ENCODE measurements at places on chromosomes 7 and 10.

GRCh38 chr10:28077889-28078288, 79.0 kb upstream of the ODAD2 start:
- no peak for DNase-seq

DNA sequence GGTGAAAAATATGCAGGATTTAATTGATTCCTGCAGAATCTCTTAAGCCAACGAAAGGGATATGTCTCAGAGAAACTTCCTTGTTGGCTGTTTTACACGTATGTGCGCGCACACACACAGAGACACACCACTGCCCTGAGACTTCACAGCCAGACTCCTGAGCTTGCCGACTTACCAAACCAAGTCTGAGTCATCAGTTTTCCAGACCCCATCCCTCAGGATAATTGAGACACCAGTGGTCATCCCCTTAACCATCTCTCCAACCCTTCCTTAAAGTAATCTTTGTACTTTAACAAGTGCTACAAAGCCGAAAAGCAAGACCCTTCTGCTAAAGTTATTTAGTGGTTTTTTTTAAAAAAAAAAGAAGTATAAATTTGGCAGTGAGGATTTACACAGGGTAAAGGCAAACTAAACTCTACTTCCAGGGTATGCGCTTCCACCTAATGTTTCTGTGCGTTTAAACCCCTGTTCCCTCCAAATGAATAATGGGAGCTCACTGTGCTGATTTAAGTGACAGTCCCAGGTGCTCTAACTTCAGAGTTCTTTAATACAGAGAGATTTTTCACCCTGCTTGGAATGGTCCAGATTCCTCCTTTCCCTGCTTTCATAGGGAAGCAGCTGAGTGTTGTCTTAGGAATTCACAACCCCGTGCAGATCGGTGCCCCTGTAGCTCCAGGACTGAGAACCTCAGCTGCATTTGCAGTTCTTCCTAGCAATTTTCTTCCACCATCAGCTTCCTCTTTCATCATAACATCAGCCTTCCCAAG, 198.5 kb downstream of the INHBA start:
- DNase-seq: no peak

DNA sequence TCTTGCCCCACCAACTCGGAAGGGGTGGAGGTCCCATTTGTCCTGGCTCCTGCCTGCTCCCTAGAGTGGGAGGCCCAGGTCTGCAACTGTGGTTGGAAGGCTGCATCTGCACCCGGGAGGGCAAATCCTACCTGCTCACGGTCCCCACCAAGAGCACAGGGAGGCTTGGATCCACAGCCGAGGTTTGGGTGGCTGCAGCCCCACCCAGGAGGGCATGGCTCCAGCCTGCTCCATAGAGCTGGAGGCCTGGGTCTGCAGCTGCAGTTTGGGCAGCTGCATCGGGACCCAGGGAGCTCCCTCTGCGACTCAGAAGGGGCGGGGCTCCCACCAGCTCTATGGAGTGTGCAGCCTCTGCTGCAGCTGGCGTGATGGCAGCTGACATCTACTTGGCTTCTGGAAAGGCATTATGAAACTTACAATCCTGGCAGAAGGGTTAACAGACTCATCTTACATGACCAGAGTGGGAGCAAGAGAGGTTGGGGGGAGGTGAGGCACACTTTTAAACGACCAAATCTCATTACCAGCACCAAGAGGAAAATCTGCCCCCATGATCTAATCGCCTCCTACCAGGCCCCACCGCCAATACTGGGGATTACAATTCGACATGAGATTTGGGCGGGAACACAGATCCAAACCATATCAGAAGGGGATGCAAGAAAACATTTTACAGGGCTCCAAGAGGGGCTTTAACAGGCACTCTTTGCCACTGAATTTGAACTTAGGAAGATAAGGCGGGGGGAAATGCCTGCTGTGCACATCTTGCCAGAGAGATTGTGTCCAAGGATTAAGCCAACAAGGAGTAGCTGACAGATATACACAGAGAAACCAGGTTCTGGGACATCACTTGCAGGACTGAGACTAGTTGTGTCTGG, 8.2 kb upstream of the BLVRA start:
- DNase-seq: no peak

- DNase-seq: no peak
Measured at GRCh38 chr10:112960151-112960681, 10.2 kb downstream of the TCF7L2 start.

- DNase-seq: no peak
Measured at GRCh38 chr7:132270517-132270916, 305.8 kb downstream of the PLXNA4 start.

- DNase-seq: no peak
Measured at GRCh38 chr7:140078392-140078791, 15.6 kb upstream of the PARP12 start.

GRCh38 chr7:27419581-27420177, 177.1 kb downstream of the EVX1 start:
- DNase-seq: no peak

DNA sequence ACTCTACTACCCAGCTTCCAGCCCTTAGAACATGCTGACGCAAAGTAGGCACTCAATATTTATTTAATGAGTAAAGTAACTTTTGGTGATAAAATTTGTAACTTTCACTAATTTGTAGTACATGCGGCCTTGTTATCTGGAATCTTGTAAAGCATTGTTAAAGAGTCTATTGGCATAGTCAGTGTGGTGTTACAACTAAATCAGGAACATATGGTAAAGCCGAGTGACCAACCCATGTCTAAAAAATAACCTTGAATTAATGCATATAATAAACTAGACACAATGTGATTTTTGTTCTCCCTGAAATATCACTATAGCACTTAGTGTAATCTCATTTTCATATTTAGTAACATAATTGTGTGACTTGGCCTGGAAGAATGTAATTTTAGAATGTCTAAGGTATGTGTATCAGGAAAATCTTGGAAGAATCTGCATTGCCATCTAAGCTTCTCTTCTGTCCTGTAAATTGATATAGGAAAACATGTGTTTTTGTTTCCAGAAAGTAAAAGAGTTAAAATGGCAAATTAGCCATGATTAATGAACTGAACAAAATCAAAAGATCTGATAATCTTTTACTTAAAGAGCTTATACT, 256.7 kb upstream of the GNAI1 start:
- no peak for DNase-seq

DNA sequence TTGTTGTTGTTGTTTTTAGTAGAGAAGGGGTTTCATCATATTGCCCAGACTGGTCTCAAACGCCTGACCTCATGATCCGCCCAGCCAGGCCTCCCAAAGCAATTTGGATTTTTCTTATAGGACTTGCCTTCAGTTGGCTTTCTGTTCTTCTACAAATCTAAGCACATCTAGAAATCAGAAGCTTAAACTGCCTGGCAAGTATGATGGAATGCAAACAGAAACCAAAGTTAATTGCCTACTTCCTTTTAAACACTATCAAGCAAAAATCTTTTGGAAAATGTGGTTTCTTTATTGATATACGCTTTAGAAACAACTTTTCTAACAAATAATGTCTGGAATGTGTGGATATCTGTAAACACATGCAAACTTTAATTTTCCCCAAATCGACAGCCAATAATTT, 64.9 kb downstream of the USP6NL start:
- DNase-seq: no peak

- DNase-seq: peak; percentile 75
Measured at GRCh38 chr10:133274751-133275683, 1.7 kb downstream of the ADAM8 start.

- no peak for DNase-seq
Measured at GRCh38 chr10:128843972-128844371, 623.1 kb upstream of the MGMT start.

GRCh38 chr7:71723859-71724258, 591.9 kb downstream of the GALNT17 start:
- DNase-seq: no peak

DNA sequence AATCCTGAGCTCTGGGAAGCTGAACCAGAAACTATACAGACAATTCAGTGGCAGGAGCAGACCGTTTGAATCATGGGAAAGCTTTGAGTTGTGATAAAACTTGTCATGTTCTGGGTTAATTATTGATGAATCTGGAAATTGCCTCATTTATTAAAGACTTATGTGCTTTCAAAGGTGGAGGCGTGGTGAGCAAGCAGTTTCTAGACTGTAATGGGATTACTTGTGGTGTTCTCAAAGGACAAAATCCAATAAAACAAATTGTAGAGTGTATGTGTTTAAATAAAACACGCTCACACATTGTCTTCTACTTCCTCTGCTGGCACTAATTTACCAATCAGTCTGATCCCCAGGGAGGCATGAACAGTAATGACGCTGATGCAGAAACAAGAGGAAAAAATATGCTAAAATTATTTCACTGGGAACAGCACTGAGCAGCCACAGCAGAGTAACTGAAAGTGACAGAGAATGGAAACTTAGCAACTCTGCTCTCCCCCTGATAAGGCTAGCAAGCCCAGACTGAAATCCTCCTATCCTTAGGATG, 25.1 kb downstream of the PARD3 start:
- no peak for DNase-seq

- no peak for DNase-seq
Measured at GRCh38 chr7:36809086-36809485, 84.8 kb upstream of the AOAH start.

GRCh38 chr10:103896225-103896624, 21.8 kb downstream of the STN1 start:
- no peak for DNase-seq

DNA sequence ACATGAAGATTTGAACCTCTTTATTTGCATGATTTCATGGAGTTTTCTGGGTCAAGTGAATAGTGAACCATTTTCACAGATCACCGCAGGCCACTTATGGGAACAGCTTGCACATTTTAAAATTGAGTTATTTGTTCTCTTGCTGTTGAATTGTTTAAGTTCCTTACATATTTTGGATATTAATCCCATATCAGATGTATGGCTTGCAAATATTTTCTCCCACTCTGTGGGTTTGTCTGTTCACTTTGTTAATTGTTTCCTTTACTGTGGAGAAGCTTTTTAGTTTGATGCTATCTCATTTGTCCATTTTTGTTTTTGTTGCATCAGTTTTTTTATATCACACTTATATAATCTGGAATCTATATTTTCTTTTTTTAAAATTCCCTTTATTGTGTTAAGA, 14.1 kb upstream of the ZC3HAV1L start:
- no peak for DNase-seq

DNA sequence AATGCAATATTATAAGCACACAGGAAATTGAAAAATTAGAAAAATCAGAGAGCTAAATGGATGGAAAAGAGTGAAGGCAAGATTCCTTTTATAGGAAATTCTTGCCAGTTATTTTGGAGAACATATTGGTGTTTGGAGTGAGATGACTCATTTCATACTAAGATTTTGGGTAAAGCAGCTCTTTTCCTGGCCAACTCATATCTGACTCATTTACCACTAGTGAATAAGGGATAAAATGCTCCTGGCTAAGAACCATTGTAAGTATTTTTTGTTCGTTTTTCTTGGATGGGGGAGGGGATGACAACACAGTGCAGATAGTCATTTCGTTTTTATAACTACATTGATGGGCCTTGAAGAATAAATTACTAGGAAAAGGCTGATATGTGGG, 139.3 kb downstream of the TWIST1 start:
- DNase-seq: no peak

- peak; percentile 25 for DNase-seq
Measured at GRCh38 chr10:71597821-71598498, 121.6 kb downstream of the C10orf105 start.

- no peak for DNase-seq
Measured at GRCh38 chr7:111282626-111283025, 191.7 kb downstream of the LRRN3 start.

DNA sequence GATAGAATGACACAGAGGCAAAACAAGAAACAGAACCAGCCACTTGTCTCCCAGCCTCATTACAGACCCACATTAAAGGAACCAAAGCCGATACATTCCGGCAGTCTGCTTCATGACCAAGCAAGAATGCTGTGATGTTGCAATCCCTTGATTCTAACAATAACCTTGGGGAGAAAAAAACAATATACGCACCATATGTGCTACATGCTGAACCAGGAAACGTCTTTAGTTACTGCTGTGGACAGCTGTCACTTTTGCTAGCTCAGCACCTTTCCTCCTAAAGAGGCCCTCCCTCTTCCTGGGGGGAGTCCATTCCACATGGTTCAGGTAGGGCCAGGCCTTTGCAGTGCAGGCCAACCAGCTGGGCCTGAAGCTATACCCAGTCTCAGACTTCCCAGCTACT, 79.1 kb downstream of the PRTFDC1 start:
- no peak for DNase-seq

DNA sequence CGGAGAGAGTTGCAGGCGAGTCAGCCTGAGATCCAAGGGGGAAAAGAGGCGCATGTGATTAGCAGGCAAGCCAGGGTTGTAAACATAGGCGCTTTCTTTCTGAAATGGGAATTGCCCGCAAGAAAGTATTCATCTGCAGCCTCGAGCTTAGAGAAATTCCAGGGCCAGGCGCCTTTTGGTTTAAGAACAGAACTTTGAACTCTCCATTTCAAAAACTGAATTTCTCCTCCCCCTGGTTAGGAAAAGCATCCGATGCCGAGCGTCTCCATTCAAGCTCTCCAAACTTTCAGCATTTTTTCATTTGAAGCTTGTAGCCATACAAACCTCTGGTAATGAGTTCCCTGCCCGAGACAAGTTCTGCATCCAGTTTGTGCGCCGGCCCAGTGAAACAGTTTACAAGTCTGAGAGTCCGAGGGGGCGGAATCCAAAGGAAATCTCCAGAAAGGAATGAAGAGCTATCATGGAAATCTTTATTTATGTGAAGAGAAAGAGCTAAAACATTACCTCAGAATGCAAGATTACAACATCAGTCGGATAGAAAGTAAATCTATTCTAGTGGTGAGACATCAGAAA, 69.9 kb downstream of the FAM204A start:
- DNase-seq: no peak

DNA sequence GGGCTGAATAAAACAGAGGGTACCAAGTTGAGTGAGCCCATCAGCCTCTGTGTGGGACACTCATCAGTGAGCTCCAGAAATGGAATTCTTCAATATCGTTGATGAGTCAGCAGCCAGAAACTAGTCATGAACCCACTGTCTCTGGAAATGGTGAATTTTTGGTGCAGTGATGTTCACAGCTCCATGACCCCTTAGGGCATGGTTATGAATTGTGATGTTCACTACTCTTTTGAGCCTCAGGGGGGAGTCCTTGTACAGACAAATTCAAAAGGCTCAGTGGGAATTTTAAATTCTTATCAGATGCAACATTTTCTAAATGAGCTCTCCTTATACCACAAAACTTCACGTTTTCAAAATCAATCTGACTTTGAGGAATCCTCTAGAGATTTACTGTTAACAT, 335.7 kb downstream of the PHTF2 start:
- DNase-seq: no peak

GRCh38 chr7:20395104-20395503, 64.4 kb downstream of the ITGB8 start:
- DNase-seq: no peak

DNA sequence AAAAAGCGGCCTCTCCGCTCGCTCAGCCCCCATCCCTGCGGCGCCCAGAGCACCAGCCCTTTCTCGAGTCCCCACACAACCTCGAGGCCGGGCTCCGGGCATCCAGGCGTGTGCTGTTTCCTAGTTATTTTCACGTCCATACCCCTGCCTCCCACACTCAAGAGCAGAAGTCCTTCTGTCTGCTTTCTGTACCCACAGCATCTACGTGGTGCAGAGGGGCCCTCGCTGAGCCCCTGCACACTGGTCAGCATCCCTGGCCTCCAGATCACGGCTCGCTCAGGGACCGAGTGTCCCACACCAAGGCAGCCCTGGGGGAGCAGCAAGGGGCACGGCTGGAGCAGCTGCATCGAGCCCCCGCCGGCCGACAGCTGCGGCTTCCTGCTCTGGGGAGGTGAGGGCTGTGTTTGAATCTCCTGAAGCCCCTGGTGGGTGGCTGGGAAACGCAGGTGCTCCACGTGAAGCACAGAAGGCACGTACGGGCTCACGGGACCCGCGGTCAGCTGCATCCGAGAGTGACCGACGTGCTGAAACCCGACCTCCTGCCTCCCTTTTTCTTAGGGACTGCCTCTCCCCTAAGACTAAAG, 333.1 kb downstream of the DNAJB6 start:
- no peak for DNase-seq

Measured in memory B cell (primary cell).